ENCODE measurements at places on chromosomes 1 and 21.
A peak's percentile ranks its signal among the peaks of the same experiment; 100 is the strongest.

DNA sequence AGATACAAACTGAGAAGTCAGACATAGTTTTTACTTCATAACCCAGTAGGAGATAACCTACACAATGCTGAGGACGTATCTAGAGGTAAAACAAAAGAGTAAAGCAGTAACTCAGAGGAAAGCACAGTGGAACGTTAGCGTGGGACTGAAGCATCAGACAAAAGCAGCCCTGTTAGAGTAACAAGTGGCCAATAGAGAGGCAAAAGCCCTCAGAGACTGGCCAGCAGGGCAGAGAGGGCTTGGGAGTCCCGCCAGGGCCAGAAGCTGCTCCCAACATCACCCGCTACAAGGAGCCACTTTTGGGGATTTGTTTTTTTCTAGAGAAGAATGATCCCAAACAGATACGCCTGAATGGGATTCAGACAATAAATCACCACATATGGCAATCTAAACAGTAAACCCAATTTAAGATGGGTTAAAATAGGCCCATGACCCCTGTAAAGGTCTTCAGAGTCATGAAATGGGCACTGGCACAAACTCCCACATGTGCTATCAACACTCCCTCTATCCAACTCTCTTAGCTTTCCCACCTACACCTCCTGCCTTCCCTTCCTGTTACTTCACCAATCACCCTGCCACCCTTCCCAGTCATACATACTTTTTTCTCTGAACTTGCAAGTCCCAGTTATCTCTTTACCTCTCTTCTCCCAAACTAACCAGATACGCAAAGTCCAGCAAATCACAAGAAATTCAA lies 17.2 kb downstream of the TADA1 start:
- DNase-seq, result no peak

DNA sequence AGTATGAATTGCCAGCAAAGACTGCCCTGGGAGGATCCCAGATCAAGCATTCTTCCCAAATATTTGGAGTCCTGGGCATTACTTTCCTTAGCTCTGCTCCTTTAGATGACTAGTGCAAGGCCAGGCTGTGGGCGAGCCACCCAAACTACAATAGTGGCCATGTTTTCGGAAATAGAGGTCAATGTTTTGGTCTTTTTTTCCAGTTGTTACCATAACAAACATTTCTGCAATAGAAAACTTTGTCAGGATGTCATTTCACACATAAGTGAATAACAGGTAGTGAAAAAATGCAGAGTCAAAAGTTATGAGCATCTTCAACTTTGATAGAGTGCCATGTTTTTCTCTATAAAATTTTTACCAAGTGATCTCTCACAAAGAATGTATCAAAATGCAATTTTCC lies 25.2 kb upstream of the OR10J4 start:
- no peak for DNase-seq

DNA sequence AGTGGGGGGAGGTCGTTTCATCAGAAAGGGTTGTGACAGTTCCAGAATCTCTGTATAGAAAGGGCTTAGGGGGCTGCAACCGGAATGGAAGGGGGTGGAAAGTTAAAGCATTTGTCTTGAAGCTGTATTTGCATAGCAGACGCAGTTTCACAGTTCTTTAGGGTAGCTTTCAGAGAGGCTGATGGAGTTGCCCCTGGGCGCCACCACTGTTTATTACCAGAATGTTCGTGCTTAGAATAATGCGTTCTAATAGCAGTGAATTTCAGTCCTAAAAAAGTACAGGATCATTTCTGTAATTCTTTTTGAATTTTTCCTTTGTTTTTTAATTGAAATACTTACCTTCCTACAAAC lies 1.3 kb downstream of the EXO1 start:
- DNase-seq, result no peak

GRCh38 chr1:204647114-204647804 lies 38.3 kb downstream of the LRRN2 start:
- peak; percentile 74 for DNase-seq

GRCh38 chr1:57019236-57019839 lies 53.5 kb upstream of the C8B start:
- DNase-seq, result no peak

GRCh38 chr1:94715321-94715720 lies 104.8 kb upstream of the SLC44A3 start:
- no peak for DNase-seq

GRCh38 chr1:202890392-202890791 lies 1.4 kb upstream of the RABIF start:
- no peak for DNase-seq

- no peak for DNase-seq
These were observed 19.9 kb upstream of the KCNJ6 start for GRCh38 chr21:37936010-37936785.

DNA sequence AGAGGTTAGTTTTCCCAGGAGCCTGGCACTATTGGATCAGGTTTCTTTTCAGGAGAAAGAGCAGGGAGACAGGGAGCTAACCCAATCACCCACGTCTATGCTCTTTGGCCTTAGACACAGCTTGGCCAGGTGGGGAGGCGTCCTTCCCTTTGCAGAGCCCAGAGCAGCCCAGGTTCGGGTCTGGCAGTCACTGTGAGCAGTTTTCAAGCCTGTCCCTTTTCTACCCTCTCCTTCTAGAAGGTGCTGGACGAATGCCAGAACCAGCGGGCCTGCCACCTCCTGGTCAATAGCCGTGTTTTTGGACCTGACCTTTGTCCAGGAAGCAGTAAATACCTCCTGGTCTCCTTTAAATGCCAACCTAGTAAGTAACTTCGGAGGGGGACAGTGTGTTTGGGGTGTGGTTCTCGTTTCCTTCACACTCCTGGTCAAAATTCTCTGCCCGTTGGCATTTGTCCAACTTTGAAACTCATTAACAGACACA lies 44.9 kb downstream of the EVA1C start:
- DNase-seq, result peak; percentile 53

All from hepatocyte (in vitro differentiated cells).